ENCODE measurements at places on chromosomes 6 and 20. TPM values are rescaled to one million over a fixed set of nuclear protein-coding genes. Genes with fewer than 3 reads are reported as not detected.

- no peak for DNase-seq
Measured at GRCh38 chr6:101279410-101279809, 114.1 kb upstream of the GRIK2 start.

- DNase-seq = no peak
Measured at GRCh38 chr6:167053895-167054530, 54.8 kb downstream of the CEP43 start.

GRCh38 chr6:21914121-21914973, 320.8 kb downstream of the SOX4 start:
- peak; percentile 69 for DNase-seq

DNA sequence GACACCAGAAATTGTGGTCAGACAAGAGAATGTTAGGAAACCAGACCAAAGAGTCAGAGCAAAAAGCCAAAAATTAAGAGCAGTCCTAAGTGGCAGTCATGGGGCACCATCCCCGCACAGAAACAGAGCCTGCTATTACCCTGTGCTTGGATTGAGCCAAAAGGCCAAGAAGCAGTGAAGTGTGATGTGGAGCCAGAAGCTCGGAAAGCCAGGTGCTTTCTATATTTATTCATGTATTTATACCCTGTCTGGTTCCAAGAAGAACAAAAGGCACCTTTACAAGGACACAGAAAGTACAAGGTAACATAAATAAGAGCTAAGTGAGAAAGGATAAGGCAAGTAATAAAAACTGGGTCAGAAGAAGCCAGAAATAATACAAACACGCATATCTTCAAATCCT, 336.2 kb upstream of the CNR1 start:
- DNase-seq = no peak

GRCh38 chr6:167077241-167077932, 45.5 kb upstream of the CCR6 start:
- no peak for DNase-seq

- peak; percentile 74 for DNase-seq
Measured at GRCh38 chr20:17935186-17935585, 33.4 kb downstream of the SNX5 start.

- peak; percentile 78 for DNase-seq
Measured at GRCh38 chr6:29887330-29887818, 55.0 kb upstream of the HLA-A start.

DNA sequence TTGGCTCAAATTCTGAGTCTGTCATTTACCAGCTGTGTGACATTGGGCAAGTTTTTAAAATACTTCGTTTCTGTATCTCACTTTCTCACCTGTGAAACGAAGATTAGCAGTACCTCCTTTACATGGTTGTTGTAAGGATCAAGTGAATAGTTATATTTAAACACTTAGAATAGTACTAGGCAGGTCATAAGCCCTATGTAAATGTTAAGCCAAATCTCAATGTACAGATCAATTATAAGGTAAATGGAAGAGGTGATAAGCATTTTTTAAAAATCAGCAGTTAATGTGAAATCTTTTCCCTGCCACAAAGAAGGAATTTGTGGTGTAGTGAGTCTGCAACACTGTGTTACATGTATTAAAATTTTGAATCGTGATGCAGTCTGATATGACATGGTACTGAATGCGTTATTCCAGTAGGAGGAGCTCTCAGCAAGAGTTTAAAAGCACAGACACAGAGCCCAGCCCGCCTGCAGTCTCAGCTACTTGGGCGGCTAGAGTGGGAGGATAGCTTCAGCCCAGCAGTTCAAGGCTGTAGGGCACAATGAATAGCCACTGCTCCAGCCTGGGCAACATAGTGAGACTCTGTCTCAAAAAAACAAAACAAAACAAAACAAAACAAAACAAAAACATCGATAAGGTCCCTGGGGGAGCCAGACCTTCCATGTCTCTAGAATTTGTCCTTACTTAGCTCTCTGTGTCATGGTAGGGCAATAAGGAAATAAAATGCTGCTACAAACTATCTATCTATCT, 46.0 kb downstream of the GTF2H5 start:
- peak; percentile 82 for DNase-seq

- no peak for DNase-seq
Measured at GRCh38 chr20:7657569-7657968, 282.7 kb downstream of the HAO1 start.

DNA sequence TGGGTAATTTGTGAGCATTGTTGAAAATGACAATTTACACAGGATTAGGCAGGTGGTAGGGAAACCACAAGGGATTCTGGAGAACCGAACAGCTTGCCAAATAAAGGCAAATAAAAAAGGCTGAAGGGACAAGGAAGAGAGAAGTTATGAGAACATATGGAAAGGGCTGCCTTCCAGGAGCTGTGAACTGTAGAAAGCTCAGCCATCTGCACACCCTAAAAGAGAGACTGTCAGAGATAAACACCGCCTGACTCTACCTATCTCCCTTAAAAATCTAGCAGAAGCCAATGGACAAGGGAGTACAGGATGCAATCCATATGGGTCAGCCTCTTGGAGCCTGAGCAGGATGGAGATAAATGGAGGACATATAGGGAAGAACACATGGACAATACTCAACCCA, 12.7 kb upstream of the SLC17A1 start:
- DNase-seq = no peak

GRCh38 chr6:47335466-47335865, 25.8 kb upstream of the TNFRSF21 start:
- no peak for DNase-seq

GRCh38 chr6:69019832-69020231, 384.8 kb downstream of the ADGRB3 start:
- DNase-seq = peak; percentile 75

DNA sequence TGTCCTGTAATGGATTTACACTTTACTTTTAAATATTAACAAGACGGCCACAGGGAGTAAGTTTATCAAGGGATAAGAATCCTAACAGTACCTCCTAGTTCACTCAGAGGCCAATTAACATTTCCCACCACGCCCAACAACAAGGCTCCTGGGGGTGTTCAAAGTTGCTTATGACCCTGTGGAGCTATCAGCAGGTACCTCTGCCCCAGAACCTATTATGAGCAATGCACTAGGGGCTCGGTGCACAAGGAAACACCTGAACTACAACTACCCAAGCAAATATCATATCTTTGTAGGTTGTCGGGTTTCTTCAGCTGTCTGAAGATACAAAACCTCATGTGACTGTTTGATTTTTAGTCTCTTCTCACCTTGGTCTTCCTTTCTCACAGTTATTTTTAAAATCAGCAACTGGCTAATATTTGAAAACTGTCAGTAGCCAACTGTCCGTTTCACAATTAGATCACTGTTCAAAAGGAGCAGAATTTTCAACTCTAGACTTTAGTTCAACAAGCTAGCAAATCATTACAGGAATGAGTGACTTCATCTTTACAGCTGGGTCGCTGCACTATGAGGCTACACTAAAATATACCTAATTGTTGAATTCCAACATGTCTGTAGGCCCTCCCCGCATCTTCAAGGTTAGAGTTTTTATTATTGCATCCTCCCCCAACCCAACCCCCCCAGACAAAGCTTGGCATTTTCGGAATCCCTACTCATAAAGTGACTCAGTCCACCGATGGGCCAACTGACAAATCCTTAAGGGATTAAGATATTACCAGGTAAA, 38.1 kb downstream of the B4GALT5 start:
- DNase-seq = peak; percentile 75

GRCh38 chr6:56311061-56311460, 63.7 kb upstream of the COL21A1 start:
- no peak for DNase-seq

DNA sequence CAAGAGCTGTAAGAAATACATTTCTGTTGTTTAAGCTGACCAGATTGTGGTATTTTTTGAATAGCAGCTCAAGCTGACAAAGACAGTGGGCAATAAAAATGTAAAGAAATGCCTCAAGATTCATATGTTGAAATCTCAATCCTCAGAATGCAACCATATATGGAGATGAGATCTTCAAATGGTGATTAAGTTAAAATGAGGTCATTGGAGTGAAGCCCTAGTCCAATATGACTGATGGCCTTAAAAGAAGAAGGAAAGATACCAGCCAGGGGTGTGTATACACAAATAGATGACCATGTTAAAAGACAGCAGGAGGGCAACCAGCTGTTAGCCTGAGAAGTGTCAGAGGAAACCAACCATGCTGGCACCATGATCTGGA, 7.1 kb upstream of the DDO start:
- DNase-seq = no peak

DNA sequence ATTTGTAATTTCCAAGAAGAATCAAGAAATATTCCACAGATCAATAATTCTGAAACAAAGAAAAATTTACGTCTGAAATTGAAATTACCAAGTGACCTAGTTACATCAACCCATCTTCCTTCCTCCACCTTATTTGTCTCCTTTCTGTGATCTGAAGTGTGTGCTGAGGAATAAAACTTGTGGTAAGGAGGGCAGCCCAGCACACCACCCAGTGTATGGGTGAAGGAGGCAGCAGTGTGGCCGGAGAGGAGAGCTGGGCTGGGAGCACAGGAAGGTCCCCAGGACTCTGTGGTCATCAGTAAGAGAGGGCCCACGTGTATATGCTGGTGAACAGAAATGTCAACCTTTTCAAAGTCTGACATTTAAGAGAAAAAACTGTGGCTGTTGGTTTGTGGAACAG, 11.3 kb upstream of the CCR6 start:
- no peak for DNase-seq

- no peak for DNase-seq
Measured at GRCh38 chr6:162273986-162274385, 453.6 kb downstream of the PRKN start.

GRCh38 chr6:166446146-166446545, 63.4 kb upstream of the MPC1 start:
- DNase-seq = no peak

The RBBP8NL gene
- total RNA-seq = not detected

The C20orf96 gene
- total RNA-seq = 2.2 TPM

The CD93 gene
- total RNA-seq = 1.5 TPM

The C6orf132 gene
- total RNA-seq = 0.30 TPM

The ELOVL2 gene
- 7.1 TPM for total RNA-seq

The RAB44 gene
- total RNA-seq = not detected

The LINC00237 gene
- not detected for total RNA-seq

All from M059J (cell line).